ENCODE measurements at places on chromosomes 3 and 15.

GRCh38 chr3:178152031-178152806, 384.0 kb upstream of the KCNMB2 start:
- DNase-seq, result no peak

DNA sequence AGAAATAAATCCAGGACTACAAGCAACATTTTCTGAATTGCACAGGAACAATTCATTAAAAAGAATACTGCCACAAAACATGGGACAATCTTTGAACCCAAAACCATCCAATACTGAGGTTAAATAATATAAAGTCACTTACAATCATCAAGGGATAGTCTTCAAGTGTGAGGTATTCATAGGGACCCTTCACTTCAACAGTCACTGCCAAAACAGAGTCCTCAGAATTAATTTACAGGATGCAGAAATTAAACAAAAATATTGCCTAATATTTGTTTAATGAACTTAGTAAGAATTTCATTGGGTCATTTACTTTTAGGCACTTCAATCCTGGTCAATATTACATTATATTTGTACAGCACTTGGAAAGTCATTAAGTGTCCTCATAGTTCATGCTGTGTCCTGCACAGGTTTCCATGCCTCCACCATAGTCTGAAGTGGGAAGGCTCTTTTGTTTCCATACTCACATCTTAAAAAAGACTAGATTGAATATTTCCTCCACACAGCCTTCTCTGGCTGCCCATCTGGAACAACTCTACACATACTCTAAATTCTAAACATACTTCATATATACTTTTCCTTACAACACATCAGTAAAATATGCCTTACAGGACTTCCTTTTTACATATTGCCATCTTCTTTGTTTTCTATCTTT, 31.6 kb upstream of the VPS39 start:
- no peak for DNase-seq

GRCh38 chr3:140767566-140767965, 89.7 kb downstream of the TRIM42 start:
- no peak for DNase-seq

DNA sequence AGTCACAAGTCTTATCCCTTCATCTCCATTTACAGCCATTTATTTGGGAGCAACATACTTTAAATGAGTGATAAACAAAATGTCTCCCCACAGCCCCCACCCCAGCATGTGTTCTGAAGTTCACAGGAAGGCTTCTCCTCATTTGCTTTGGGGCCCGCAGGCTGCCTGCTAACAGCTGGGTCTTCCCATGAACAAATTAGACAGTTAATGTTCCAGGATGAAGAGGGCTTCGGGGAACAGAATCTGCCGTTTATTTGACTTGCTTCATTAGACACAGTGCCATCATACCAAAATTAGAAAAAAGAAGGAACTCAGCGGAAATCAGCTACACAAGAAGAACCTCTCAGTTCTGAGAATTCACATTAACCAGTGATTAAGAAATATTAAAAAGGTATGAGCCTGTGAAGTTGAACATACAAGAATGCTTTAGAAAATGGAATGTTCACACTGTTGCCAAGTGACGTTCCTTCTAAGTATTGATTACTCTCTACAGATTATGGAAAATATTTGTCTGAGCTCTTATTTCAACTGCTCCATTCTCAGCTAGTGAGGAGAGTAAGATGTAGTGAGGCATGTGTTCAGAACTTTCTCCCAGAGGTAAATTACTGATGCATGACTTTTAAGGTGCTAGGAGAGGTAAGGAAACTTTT, 107.5 kb upstream of the THBS1 start:
- DNase-seq, result no peak

DNA sequence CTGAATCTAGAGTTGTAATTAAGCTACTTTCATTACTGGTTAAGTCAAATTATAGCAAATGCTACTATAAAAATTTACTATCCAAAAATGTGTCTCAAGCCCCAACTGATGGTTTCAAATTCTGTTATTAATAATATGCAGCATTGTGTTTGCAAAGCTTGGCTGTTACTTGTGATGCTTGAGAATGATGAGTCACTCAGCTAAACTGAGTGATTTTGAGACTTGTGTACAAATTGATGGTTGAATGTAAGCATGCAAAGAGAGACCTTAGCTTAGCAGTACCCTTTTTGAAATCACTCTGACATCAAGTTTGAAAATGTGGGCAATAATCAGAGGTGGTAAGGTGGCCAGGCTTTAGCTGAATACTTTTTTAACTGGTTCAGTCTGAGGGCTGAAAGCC, 27.6 kb downstream of the OPA1 start:
- no peak for DNase-seq

DNA sequence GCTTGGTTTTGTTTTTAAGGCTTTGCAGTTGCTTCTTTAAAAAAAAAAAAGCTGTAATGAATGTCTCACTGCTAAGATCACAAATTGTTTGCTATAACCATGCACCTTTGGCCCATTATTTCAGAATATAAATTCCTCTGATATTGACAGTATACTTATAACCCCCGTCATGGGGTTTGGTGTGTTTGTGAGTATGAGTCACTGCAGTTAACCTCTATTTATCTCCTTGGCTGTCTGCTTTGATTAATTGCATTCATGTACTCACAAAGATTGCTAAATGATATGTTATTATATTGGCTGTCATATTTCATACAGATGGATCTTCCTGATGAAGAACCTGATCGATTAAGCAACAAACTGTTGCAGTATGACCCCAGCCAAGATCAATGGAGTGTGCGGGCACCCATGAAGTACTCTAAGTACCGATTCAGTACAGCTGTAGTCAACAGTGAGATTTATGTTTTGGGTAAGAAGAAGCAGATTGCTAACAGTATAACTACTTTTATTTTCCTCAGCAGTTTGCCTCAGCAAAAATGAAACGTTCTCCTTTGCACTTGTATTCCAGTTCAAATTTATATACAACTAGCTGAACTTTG, 14.9 kb downstream of the KBTBD12 start:
- no peak for DNase-seq

DNA sequence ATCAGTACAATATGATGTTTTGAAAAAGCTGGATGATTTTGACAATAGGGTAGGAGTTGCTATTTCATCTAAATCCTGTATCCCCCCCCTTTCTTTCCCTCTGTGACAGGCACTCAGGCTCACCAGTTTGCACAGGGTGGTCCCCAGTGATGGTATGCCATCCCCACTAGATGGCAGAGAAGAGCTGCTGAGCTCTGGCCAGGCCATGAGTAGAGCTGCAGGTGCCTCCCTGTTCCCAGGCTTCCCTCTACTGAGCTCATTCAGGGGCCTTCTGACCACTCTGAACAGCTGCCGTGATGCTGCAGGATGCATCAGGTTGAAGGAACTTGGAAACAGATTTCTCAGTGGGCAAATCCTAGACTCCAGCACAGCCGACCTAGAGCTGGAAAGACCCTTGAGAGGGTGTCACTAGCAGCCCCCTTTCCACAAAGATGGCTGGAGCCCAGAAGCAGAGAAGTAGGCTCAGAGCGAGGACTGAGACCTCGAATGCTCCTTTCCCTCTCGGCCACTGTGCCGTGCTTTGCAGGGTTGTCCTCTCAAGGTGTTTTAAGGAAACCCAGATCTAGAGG, 45.1 kb downstream of the EFCAB12 start:
- no peak for DNase-seq

- no peak for DNase-seq
These were observed 287.6 kb upstream of the STT3B start for GRCh38 chr3:31244929-31245817.

DNA sequence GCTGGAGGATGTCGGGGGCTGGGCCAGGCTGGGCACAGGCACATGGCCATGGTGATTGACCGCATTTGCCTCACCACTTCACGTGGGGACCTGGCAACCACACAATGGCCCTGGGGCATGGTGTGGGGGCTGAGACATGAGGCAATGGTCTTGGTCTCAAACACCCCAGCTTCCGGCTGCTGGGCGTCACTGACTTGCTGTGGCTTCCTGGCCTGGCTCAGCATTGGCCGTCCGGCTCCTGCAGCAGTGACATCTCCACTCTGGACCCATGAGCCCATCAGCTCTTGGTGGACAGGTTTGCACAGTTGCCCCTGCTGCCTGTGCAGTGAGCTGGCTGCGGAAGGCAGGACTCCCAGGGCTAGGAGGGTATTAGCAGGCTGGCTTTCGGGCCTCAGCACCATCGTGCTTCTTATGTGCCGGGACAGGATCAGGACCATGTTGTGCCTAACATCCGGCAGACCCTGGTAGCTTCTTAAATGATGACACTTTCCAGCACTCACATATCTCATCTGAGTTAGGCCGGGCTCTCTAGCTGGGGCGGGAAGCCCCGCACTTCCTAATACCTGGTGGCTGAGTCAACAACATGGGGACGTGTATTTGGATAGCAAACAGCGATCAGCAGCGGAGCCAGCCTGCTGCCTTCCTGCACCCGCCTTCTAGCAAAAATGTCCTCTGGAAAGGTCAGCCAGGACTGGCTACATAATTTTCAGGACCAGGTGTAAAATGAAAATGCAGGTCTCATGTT, 34.1 kb downstream of the ZNF710 start:
- no peak for DNase-seq

DNA sequence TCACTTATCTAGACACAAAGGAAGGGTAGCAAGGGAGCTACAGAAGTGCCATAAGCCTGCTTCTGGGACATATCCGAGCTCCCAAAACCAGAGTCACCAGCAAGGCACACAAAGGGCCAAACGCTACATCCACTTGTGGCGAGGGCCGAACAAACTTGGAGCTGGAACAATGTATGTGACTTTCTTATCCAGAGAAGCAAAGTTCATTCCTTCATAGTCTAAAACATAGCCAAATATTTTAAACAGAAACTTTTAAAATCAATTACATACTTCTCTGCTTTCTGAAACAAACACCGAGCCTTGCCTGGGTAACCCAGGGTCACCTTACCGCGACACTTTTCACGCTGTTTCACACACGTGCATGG, 15.9 kb downstream of the ZXDC start:
- DNase-seq, result no peak

- peak; percentile 15 for DNase-seq
These were observed 63.9 kb upstream of the FAM98B start for GRCh38 chr15:38389924-38390542.

- DNase-seq, result no peak
These were observed 152.1 kb upstream of the TBC1D5 start for GRCh38 chr3:17894434-17895060.

DNA sequence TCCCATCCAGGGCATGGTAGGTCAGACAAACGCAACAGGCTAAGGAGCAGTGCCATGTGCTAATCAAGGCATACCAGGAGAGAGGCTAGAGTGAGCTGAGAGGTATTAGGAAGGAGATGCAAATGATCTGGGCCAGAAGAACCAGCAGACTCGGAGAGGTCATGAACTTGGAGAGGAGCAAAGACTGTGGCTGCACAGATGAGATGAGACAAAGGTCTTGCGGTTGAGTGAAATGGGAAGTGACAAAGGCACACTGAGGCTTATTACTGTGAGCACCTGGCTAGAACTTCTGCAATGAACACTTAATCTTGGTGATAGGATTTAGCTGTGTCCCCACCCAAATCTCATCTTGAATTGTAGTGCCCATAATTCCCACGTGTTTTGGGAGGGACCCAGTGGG, 380.2 kb downstream of the ULK4 start:
- DNase-seq, result no peak

- no peak for DNase-seq
These were observed 117.1 kb downstream of the CHDH start for GRCh38 chr3:53729159-53729558.

GRCh38 chr3:106440672-106441071, 571.9 kb upstream of the CBLB start:
- DNase-seq, result no peak

Data from activated T-helper 1 cell treated with anti-CD3 and anti-CD28 coated beads, Interleukin-2, amount 50 U/mL, for 16 hours (primary cell).